ENCODE measurements at places on chromosomes 16 and 17.

DNA sequence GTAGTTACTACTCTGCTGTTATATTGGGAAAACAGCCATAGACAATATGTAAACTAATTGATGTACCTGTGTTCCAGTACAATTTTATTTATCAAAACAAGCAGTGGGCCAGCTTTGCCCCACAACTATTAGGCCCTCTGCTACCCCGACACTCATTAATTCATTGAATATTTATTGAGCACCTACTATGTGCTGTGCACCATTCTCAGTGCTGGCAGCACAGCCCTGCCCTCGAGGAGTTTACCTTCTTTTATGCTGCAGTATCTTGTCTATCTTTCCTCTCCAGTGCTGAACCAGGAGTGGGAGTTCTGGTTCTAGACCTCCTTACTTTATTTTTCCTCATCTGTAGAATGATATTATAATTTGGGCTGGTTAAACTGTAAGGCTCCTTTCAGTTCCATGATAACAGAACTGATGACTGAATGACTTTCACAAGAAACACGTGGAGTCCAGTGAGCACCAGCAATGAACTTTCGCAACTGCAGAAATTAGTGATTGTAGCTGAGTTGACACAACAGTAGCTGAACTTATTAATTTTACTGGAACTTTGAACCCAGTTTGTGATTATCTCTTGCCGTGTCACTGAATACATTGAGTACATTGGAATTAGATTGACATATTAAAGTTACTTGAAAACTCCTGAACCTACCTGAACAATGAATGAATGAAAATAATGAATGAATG, 2.4 kb downstream of the GOSR2 start:
- peak; percentile 39 for DNase-seq

- DNase-seq = no peak
These were observed 527 bp upstream of the MGAT5B start for GRCh38 chr17:76867578-76868175.

DNA sequence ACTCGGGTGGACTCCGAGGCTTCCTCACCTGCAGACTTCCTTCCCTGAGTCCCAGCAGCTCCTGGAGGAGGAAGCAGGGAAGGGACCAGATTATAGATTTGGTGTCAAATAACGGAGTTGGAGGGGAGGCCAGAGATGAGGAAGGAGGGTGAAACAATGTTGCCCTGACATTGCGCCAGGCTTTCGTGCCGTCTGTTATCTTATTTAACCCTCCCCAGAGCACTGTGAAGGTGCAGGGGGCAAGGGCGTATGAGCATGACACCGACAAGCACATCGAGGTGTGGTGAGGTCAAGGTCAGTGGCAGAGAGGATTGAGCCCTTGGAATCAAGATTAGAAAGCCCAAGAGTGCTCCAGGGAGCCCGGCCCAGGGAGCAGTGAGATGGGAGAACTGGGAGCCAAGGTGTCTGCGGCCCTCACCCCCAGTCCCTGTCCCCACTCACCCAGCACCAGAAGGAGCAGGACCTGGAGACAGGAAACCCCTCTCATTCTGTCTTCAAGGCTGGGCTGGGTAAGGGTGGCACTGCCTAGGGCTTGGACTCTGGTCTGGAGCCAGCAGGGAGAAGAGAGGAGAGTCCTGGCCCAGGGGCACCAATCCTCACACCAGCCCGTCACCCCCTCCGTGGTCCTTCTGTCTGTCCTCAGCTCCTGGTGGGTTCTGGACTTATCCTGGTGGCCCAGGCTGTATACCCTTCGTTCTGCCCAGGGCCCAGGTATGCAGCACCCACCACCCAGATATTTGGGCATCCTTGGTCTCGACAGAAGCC, 1.1 kb downstream of the PRSS33 start:
- DNase-seq = no peak

- DNase-seq = no peak
These were observed 97.8 kb downstream of the TMEM100 start for GRCh38 chr17:55624772-55625433.

GRCh38 chr17:4712526-4712925, 2.1 kb downstream of the ARRB2 start:
- peak; percentile 58 for DNase-seq

DNA sequence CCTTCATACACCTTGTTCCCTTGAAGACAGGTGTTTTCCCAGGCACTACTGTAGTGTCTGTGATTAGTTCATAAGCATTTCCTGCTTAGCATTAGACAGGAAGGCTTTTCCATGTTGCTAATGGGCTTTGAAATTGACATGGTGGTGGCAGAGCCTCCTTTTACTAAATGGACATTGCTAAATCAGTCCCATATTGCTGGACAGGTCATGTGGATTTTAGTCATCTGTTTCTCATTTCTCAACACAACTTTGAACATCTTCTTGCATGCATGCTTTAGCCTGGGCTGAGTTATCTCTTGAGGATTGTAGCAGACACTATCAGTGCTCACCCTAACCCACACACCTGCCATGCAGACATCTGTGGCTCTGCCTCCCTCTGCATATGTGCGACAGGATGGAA, 13.7 kb upstream of the BCO1 start:
- peak; percentile 36 for DNase-seq

DNA sequence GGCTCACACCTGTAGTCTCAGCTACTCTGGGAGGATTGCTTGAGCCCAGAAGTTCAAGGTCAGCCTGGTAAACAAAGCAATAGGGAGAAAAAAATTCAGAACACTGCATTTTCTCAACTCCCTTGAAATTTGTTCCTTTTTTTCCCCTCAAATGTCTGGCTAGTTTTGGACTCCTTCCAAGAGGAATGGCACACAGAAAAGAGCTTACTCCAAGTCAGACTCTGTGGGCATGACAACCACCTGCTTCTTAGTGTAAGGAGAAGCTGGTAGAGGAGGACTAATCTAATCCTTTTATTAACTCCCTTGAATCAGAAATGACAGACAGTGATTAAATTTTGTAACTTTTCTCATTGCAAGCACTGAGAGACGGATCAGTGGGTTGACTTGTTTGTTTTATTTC, 27.9 kb upstream of the HYDIN start:
- no peak for DNase-seq

- no peak for DNase-seq
These were observed 219.9 kb downstream of the CHD9NB start for GRCh38 chr16:52832771-52833170.

- DNase-seq = no peak
These were observed 762.0 kb downstream of the KCNJ18 start for GRCh38 chr17:22454070-22454999.

GRCh38 chr16:72886346-72886974, 161.5 kb downstream of the ZFHX3 start:
- DNase-seq = no peak

GRCh38 chr16:69318911-69319289, 7.8 kb downstream of the VPS4A start:
- no peak for DNase-seq

GRCh38 chr17:69853541-69854224, 221.3 kb upstream of the KCNJ16 start:
- peak; percentile 17 for DNase-seq

GRCh38 chr17:41071606-41072360, 6.1 kb upstream of the KRTAP2-4 start:
- no peak for DNase-seq

DNA sequence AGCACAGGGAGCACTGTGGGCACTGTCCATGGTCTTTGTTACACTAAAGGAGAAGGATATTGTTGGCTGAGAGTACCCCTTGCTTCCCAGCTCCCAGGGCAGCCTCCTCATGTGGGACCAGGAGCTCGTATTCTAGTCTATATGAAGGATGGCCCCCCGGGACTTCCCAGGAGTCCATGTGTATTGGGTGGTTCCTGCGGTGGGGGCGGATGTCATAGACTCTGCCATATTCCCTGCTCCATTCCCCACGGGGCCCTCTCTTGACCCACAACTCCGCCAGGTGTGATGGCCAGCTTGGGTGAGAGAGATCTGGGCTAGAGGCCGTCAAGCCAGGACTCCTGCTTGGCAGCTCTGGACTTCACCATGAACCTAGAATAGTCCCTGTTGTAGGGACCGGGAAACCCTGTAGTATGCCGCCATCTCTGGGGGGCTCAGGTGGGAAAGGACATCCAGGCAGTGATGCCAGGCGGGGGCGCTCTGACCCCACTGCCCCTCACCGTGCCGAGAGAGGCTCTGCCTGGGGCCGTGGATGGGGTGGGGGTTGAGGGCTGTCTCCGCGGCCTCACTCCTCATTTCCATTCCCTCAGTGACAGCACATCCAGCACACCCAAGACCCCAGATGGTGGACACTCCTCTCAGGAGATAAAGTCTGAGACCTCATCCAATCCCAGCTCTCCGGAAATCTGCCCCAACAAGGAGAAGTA, 37.8 kb downstream of the OR1D5 start:
- DNase-seq = no peak

- no peak for DNase-seq
These were observed 1.6 kb downstream of the FAM117A start for GRCh38 chr17:49762151-49762941.

- no peak for DNase-seq
These were observed 110.2 kb downstream of the CA10 start for GRCh38 chr17:52048137-52048898.

GRCh38 chr16:52721331-52721730, 174.4 kb upstream of the TOX3 start:
- DNase-seq = no peak

GRCh38 chr17:78890498-78890897, 12.5 kb downstream of the CEP295NL start:
- DNase-seq = peak; percentile 95

GRCh38 chr16:69706256-69706974, 19.9 kb downstream of the NQO1 start:
- DNase-seq = no peak

- DNase-seq = no peak
These were observed 1.7 kb downstream of the SLC22A31 start for GRCh38 chr16:89198417-89199240.

DNA sequence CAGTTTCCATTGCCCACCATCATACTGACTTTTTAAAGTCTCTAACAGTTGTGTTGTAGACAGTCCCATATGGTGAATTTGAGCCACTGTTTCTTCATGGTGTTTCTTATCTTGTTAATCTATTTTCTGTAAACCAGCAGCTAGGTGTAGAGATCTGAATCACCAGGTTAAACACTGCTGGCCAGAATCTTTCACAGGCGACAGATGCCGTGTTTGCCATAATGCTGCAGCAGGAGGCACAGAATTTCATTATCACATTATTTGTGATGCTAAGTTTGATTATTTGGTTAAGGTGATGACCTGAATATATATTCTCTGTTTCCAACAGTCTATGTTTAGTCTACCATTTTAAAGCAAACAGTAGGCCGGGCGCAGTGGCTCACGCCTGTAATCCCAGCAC, 11.5 kb upstream of the CNGB1 start:
- no peak for DNase-seq

DNA sequence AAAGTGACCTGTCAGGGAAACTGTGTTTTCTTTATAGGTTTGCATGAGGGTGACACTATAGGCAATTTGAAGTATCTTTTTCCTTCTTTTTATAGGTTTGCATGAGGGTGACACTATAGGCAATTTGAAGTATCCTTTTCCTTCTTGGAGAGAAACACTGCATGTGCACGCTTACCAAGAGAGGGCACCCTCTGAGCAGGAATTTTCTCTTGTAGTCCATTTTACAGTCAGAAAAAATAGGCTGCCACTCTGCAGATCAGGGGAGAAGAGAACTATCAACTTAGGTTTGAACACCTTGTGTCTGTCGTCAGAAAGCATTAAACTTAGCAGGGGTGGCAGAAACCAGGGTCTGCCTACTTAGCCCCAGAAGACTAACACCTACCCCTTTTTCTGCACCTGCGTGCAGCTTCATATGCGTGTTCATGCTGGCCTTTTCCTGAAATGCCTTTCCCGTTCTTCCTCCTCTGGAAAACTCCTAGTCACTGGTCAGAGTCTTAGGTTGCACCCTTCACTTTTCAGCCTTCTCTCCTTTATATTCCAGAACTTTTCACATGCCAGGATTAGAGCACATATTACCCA, 16.4 kb upstream of the SMIM36 start:
- peak; percentile 42 for DNase-seq

DNA sequence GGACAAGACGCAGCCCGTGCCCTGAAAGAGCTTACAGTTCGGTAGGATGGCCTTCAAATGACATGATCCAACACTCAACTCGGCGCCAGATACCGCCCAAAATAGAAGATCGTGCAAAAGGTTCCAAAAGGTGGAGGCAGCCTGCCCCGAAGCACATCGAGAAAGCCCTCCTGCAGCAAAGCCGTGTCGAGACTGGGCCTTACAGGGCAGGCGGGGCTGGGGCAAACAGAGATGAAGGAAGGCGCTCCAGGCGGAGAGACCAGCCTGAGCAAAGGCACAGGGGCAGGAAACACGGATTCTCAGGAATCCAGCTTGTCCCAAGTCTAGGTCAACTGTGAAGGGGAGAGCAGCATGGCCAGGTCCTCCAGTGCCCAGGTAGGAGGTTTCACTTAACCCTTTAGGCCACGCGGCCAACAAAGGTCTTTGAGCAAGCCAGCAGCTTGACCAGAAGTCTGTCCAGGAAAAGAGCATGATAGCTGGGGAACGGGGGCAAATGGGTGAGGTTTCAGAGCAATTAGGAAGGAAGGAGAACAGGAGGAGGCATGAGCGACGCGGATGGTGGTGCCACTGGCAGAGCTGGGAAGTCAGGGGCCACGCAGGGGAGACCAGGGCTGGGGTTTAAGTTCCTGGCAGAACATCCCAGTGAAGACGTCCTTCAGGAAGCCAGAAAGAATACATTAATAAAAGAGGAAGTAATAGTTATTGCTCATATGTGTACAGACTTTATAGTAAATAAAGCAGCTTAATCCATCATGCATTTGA, 21.2 kb upstream of the EIF1 start:
- DNase-seq = no peak

Measured in inflammatory macrophage treated with lipopolysaccharide for 1 hour (primary cell).